ENCODE measurements at places on chromosomes 16 and 17.

GRCh38 chr17:149897-150584 is 12.7 kb downstream of the SCGB1C2 start:
- DNase-seq = no peak

DNA sequence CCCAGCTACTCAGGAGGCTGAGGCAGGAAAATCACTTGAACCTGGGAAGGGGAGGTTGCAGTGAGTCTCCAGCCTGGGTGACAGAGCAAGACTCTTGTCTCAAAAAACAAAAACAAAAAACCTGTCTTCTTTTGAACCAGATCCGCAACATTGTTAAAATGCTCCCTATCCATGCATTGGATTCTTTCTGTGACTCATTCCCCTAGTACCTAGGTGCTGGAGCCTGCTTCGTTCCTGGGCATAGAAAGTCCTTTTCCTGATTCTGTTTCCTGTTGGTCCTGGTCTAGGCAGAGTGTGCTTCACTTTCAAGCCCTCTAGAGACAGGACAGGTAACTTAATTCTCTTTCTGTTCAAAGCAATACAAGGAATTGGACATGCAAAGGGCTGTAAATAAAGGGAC is 5.2 kb downstream of the EPN2 start:
- DNase-seq = no peak

DNA sequence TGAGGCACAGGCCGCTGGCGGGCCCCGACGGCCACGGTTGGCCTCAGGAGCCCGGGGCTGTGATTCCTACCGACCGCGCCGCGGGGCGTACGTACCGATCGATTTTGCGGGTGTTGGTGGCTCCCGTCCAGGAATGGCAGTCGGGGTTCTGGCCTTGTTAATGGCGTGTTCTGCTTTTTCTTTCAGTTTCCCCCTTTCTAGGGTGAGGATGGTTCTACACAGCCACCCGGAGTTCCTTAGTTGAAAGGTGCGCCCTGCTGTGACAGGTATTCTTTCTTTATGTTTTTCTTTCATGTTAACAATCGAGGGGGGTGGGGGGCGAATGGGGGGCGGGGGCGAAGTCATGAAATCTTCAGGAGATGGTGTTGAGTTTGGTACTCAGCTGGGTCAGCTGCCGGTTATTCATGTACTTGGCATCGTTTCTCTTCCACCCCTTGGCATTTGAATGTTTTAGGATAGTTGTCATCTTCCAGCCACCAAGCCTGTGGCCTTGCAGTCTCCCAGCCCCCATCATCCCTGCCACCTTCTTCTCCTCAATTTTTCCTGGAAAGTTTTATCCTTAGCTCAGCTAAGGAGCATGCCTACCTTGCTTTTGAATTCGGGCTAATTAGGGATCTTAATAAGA is 802 bp downstream of the CYLD start:
- DNase-seq = no peak

- DNase-seq = no peak
Measured at GRCh38 chr17:69936996-69937395, 138.0 kb upstream of the KCNJ16 start.

DNA sequence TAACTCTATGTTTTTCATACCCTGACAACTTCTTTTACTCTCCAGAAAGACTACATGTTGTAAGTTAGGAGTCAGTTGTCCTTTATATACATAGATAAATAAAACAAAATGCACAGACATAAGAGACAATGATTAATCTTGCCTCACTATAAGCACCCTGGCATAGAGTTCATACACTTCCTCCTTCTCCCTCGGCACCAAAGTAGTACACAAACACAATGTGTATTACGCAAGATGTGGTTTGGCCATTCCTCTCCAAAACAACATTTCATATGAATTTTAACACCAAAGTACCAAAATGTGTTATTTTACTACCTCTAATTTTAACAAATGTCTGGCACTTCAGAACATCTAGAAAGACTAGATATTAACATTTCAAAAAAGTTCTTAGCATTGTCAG is 17.2 kb upstream of the SLFN11 start:
- DNase-seq = no peak

DNA sequence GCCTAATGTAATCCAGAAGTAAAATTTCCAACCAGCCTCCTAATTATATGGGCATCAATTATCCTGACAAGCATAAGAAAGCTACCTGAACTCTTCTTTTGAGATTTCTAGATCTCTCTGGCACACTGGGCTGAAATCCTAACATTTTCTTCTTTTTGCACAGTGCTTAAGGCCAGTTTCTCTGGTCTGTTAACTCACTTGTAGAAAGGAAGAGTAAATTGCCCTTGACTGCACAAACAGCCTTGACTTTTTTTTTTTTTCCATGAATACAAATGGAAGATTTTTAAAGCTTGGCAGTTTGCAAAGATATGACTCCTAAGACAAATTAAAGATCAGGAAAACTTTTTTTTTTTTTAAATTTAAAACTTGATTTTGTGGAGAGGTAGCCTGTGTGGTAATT is 291.2 kb upstream of the MON1B start:
- DNase-seq = no peak

DNA sequence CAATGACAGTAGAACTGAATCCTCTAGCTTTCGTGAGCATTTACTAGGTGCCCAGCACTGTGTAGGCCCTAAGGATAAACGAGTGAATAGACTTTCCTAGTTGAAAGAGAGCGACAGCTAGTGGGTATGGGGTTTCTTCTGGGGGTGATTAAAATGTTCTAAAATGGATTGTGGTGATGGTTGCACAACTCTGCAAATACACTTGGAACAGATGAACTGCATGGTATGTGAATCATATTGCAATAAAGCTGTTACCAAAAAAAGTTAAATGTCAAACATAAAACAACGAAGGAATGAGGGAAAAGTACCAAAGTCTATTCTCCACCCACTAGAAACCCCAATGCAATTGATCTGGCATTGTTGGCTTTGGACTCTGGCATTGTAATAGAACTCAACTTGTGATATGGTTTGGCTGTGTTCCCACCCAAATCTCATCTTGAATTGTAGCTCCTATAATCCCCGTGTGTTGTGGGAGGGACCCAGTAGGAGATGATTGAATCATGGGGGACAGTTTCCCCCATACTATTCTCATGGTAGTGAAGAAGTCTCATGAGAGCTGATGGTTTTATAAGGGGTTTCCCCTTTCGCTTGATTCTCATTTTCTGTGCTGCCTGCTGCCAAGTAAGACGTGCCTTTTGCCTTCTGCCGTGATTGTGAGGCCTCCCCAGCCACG is 70.5 kb downstream of the MARF1 start:
- no peak for DNase-seq

DNA sequence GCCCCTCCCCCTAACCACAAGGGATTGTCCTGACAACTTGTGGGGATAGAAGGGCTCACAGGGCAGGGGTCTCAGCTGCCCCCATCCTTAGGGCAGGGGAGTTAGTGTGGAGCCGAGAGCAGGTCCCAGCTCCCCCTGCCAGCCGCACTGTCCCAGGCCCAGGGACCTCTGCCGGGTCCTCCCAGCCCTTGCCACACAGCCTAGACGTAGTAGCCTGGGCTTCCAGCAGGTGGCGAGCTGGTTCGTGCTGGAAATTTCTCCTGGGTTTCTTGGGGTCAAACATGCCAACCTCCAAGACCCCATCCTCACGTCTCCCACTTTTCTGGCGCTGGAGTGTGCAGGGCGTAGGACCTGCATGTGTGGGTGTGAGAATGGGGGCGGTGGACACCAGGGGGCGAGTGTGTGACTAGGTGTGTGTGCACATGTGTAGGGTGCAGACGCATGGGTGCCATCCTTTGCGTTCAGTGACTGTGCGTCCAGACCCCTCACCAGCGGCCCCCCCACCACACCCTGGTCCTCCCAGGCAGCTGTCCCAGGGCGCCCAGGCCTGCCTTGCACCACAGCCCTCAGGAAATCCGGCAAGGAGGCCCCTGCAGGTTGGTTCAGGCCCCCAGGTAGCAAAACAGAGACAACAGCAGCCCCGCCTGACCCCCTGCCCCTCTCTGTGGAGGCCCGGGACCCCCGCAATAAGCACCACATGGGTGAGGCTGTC is 29.5 kb downstream of the SBK1 start:
- DNase-seq = peak; percentile 38

- no peak for DNase-seq
Measured at GRCh38 chr16:19929062-19929511, 44.4 kb upstream of the GPRC5B start.

DNA sequence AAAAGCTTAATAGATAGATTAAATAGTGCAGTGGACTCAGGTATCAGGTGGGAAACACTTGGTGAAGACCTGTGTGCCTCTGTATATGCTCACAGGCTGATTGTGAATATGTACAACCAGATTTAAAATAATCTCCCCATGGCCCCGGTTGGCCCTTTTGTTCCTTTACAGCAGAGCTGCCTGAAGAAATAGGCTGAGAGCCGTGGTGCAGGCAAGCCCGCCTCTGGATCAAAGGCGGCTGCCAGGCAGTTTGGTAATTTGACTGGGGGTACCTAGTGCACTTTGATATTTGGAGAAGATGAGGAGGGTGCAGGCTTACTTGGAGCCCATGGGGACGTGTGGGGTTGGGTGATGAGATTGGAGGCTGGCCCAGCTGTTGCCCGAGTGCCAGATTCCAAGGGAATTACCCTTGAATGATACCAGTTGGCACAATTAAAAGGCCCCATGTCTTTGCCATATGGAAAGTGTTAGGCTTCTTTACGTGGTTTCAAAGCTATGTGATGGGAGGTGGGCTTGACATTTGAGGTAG is 5.0 kb downstream of the NKD1 start:
- no peak for DNase-seq

DNA sequence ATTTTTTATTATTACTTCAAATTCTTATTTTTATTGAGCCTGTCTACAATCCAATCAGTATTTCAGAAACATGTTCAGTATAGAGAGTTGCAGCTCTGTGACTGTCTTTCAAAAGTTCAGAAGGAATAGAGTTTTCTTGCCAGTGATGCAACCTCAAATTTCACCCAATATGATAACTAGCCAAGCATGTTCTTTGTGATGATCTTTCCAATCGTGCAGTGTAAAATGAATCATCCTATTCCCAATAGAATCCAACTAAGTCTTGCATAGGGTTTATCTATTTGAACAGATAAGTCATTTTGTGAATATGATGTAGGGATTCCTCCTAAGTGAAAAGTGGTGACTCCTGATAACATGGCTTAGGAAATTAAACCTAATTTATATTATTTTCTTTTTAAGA is 937.8 kb downstream of the KCNJ2 start:
- no peak for DNase-seq

- no peak for DNase-seq
Measured at GRCh38 chr16:88634141-88634993, 4.0 kb upstream of the IL17C start.

DNA sequence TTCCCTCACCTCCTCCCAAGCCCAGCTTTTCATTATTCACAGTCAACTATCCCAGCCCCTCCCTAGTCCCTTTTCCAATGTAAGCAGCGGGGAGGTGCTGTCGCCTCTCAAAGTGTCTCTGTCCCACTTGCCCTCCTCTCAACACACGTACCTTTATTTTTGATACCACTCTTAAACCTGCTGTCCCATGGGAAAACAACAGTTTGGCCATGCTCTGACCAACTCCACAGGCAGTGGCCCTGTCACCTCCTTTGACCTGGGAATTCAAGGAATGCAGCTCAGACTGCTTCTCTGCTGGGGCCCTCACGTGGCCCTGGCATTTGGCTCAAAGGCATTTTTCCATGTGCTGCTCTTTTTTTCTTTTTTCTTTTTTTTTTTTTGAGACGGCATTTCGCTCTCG is 4.2 kb downstream of the LYRM9 start:
- no peak for DNase-seq

- peak; percentile 78 for DNase-seq
Measured at GRCh38 chr16:56657555-56658326, at the start of gene MT1F. Gene MT1F, plus strand, starts transcription at chr16:56657959. Its CDS starts 100 bp downstream, at chr16:56658059.

- no peak for DNase-seq
Measured at GRCh38 chr16:20971401-20971800, 70.8 kb downstream of the LYRM1 start.

DNA sequence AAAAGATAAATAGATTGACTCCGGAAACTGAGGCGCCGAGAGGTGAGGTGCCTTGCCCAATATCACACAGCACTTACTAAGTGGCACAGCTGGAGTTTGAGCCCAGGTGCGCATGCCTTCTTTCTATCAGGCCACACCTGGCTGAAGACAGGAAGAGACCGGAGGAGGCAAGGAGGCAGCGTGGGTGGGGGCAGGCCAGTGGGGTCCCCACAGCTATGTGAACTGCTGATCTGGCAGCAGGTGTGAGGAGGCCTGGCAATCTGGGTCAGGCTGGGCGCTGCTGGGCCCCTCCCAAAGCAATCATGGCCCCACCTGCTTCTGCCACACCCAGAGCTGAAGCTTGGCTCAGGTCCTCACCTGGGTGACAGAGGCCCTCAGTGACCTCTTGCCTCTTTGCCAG is 1.9 kb upstream of the GDPD3 start:
- DNase-seq = no peak

- peak; percentile 95 for DNase-seq
Measured at GRCh38 chr17:44911133-44912001, 3.9 kb downstream of the GFAP start.

GRCh38 chr17:50426472-50426782 is 409 bp downstream of the ACSF2 start:
- DNase-seq = peak; percentile 65

DNA sequence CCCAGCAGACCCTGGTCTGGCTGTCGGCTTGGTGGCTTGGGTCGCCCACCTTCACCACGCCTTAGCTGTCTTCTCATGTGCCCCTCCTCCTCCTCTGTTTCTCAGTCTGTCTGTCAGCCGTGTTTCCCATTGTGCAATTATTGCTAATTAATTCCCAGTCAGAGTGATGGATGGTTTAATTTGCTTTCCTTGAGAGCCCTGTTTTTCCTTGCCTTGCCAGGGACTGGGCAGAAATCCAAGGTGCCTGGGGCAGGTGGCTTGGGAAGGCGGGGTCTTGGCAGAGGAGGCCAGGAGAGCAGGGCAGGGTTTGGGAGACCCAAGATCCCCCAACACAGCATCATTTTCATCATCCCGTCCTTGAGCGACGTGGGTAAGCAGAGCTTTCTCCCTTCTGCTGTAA is 21.3 kb downstream of the NECAB2 start:
- no peak for DNase-seq

GRCh38 chr17:47188271-47188875 is 722 bp downstream of the CDC27 start:
- peak; percentile 24 for DNase-seq

GRCh38 chr16:89320782-89321501 is 103.4 kb downstream of the ZNF778 start:
- DNase-seq = no peak

GRCh38 chr17:70881093-70881492 is 711.8 kb downstream of the KCNJ2 start:
- DNase-seq = no peak

DNA sequence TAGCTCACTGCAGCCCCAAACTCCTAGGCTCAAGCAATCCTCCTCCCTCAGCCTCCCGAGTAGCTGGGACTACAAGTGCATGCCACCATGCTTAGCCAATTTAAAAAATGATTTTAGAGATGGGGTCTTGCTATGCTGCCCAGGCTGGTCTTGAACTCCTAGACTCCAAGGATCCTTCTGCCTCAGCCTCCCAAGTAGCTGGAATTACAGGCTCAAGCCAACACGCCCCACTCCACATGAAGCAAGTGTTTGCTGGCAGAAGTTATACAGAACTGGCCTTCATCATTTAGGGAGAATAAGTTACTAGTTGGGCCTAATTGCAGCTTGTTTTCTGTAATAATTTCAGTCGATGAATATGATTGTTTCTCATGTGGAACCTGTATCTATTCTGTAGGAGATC is 68.0 kb downstream of the SHISA6 start:
- no peak for DNase-seq

GRCh38 chr16:67967183-67967957 is 1.1 kb downstream of the SLC12A4 start:
- DNase-seq = no peak
